ENCODE measurements at places on chromosomes 12 and 14. TPM values are rescaled to one million over a fixed set of nuclear protein-coding genes. Genes with fewer than 3 reads are reported as not detected.

GRCh38 chr12:21774358-21775132 is at the start of gene KCNJ8:
KCNJ8 (minus strand) TSS chr12:21774706; CDS start chr12:21773616, 1,090 bp downstream.
- no peak for DNase-seq

- peak; percentile 43 for DNase-seq
Observed at GRCh38 chr12:50986966-50987737, 34.8 kb downstream of the HIGD1C start.

DNA sequence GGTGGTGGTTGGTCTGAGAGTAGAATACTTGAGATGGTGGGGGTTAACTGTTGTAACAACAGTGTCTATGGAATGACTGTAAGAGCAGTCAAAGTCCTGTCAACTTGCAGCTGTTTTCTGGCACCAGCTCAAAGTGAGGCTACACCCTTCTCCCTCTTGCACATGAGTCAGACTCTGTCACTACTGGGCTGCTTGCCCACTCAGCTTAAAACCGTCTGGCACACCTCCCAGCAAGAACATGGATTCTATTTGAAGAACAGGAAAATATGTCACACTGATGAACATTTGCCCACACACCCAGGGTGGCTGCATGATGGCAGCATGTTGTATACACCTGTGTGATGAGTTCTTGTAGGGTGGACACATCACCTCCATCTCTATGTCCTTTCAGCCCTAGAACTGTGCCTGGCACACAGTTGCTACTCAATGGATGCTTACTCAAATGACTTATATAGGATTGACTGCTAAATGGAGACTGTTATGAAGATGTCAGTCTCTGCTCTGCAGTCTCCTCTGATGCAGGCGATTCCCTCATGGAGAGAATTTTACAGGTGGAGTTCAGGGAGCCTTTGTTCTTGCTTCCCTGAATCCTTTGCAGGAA is 19.3 kb upstream of the SERPINA6 start:
- DNase-seq: peak; percentile 63

DNA sequence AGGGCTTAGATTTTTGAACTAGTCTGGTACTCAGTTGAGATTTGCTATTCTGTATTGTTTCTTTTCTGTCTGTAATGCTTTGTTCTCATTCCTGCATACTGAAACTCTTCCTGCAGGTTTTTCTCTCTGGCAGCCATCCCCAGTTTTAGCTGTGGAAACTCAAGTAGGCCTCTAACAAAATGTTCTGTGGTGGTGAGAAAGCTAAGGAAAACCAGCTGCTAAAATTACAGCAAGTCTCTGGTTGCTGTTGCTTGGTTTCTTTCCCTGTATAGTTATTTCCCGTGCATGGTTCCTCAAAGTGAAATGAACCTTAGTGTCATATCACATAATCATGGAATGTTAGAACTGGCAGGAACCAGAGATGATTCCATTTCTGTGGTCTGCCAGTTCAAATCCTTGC is 442.5 kb downstream of the NRXN3 start:
- DNase-seq: no peak

DNA sequence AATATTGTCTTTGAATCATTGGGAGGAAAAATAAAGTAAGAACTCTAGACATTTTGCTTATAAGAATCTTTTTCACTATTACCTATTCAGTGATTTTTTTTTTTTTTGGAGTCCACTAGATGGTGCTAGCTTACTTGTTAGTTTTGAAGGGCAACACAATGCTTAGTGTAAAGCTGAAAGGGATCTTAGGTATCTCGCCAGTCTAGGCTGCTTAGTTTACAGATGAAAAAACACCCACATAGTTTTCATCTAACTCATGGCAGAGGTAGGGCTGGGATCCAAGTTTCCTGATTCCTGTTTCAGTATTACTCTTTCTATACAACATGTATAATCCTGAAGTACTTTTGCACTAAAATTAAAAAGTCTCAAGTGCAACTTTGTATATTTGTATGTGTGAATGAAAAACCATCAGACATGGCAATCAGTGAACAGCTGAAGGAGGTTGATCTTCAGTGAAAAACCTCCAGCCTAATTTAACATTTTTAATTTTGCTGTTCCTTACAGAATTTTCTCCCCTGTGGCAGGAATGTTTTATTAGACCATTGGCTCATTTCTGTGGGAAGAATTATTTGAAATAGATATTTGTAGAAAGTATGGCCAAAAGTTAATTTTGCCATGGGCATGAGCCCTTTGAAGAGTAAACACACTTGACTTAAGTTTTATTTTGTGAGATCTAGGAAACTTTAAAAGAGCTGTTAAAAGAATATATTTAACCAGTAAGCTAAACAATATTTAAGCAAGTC is 40.7 kb downstream of the LRRIQ1 start:
- peak; percentile 65 for DNase-seq

GRCh38 chr12:109740694-109741245 is 27.1 kb downstream of the FAM222A start:
- no peak for DNase-seq

GRCh38 chr14:76227450-76228050 is 75.8 kb downstream of the GPATCH2L start:
- no peak for DNase-seq

DNA sequence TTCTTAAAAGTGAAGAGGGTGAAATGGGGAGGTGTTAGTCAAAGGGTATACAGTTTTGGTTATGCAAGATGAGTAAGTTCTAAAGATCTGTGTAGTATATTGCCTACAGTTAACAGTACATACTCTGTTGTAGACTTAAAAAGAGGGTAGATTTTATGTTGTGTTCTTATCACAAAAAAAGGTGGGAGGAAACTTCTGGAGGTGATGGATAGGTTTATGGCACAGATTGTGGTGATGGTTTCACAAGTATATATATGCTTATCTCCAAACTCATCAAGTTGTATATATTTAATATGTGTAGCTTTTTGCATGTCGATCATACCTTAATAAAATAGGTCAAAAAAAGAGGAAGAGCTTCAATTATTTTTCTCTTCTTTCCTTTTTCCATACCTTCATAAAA is 64.0 kb downstream of the PDE3A start:
- no peak for DNase-seq

DNA sequence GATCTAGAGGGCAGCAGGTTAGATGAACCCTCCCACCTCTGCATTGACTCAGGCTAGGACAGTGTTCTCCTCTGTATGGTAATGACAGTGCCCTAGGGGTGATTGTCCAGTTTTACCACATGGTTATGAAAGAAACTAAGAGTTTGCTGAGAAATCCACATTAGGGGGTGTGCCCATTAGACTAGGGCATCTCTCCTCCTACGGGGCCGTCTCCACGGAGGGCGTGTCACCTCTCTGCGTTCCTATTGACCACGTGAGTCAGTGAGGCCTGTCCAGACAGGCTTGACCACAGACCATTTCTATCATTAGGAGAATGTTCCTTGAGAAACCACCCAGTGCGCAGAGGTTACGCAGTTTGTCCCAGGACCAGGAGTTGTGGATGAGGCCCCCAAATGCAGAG is 8.3 kb downstream of the MVK start:
- no peak for DNase-seq

DNA sequence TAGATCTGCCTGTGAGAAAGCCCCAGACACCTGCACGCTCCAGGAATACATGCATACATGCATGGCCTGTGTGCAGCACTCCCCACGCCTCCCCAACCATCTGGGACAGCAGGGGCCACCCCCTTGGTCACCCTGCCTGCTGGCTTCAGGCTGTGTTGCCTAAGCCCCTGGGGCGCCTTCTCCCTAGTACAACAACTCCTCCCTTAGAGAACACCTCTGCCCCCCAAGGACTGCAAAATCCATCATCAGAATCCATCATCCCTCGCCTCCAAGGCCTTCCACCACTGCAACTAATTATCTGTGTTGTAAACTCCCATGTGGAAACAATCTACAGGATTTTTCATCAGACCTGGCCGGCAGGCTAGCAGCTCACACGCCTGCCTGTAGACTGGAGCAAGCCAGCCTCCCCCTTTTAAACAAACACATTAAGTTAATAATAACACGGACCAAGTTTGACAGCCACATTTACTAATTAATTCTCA is 36.8 kb downstream of the ZFP36L1 start:
- DNase-seq: no peak

SERPINA3 gene
- not detected for total RNA-seq

WNT1 gene
- not detected for total RNA-seq

CELA1 gene
- total RNA-seq: not detected

KRT2 gene
- not detected for total RNA-seq

Data from hematopoietic multipotent progenitor cell (in vitro differentiated cells).